K562 (cell line): ENCODE measurements at places on chromosomes 4 and X.

GRCh38 chrX:95063554-95063953 is 1389.5 kb downstream of the FAM133A start:
- DNase-seq, result no peak

- no peak for DNase-seq
Observed at GRCh38 chr4:165288226-165288625, 39.2 kb upstream of the MSMO1 start.

- no peak for DNase-seq
Observed at GRCh38 chrX:134513091-134513490, 53.1 kb downstream of the HPRT1 start.

DNA sequence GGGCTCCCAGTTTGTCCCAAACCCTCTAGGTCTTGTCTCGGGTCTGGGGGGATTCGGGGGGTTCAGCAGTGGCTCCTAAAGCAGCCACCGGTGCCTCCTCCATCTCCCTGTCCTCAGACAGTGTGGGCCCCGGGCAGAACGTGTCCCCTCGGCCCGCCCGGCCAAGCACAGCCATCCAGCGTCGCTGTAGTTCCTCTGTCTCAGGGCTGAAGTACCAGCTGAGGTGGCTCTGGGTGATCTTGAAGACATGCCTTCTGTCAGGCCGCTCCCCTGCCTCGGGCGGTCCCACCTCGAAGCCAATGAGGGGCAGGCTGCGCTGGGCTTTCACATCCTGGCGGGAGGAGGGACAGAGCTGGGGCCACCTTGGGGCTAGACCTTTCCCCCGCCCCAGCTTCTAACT is 5.9 kb downstream of the TSR2 start:
- no peak for DNase-seq

DNA sequence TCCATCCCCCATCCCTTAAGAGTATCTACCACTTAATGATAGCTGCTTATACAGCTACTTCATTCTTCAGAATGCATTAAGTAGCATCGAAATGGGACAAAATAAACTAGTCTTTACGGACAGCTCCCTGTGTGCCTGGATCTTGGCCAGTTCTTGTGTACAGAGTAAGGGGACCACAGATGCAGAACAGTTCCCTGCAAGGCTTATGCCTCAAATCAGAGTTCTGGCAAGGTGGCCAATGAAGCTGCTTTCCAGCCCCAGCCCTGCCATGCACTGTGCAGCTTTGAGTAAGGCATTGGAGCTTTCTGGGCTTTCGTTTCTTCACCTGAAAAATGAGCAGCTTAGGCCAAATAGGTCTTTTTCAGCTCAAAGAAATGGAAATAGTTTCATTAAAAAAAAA is 14.2 kb downstream of the CLNK start:
- no peak for DNase-seq

- DNase-seq, result no peak
Observed at GRCh38 chr4:146124023-146124680, 51.4 kb upstream of the LSM6 start.

GRCh38 chr4:102430461-102430910 is 70.7 kb upstream of the NFKB1 start:
- peak; percentile 25 for DNase-seq
